ENCODE measurements at places on chromosomes 12 and 14.

DNA sequence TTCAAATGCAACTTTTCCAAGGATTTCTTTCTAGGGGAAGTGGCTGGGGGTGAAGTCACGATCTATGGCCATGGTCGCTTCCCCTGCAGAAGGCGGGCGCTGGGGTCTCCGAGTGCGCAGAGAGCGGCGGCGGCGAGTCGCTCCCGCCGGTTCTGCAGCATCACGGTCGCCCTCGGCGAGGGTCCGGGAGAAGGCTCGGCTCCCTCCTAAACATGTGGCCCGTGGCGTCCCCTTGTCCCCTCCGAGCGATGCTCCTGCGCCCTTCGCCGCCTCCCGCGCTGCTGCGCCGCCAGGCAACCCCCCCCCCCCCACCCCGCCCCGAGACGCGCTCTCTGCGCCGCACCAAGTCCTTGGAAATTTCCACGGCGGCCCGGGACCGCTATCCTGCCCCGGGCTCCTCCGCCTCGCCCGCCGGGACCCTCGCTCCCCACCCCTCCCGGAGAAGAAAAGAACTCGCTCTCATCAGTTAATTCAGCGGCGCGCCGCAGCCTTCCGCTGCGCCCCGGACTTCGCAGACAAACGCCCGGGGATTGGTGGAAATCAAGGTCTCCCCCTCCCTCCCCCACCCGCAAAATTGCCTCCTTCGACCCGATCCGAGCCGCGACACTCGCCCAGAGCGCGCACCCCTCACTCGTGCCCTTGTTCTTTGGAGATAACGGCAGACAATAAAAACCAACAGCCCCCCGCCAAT lies at the start of gene ST8SIA1:
Gene ST8SIA1, minus strand, starts transcription at position 298 of the 691 bp plus-strand sequence. CDS start 475 bp downstream, outside the sequence.
- H3K27me3 ChIP-seq, result peaks cover 23% of the 10 kb centered on the region
- H3K27ac ChIP-seq, result peak within 1 kb of the TSS; percentile 33
- DNase-seq, result peak; percentile 54
- H3K4me3 ChIP-seq, result peak within 1 kb of the TSS; percentile 87
- peaks cover 14% of the 10 kb centered on the region for H3K4me1 ChIP-seq

- no peak overlapping the region for H3K27ac ChIP-seq
- H3K27me3 ChIP-seq, result peaks cover 42% of the 10 kb centered on the region
- no peaks in the 10 kb centered on the region for H3K36me3 ChIP-seq
- H3K4me1 ChIP-seq, result peaks cover 31% of the 10 kb centered on the region
- peak; percentile 48 for DNase-seq
Observed at GRCh38 chr12:48969833-48970701, 1.5 kb downstream of the WNT10B start.

- DNase-seq, result no peak
- peaks cover 4% of the 10 kb centered on the region for H3K27me3 ChIP-seq
- no peak overlapping the region for H3K4me3 ChIP-seq
- H3K36me3 ChIP-seq, result no peaks in the 10 kb centered on the region
Observed at GRCh38 chr12:131066886-131067490, 113.3 kb downstream of the ADGRD1 start.

GRCh38 chr12:121240062-121240420 lies 30.1 kb downstream of the P2RX4 start:
- DNase-seq, result no peak
- peak overlapping the region; percentile 32 for H3K4me3 ChIP-seq
- H3K36me3 ChIP-seq, result peaks cover 18% of the 10 kb centered on the region
- H3K4me1 ChIP-seq, result peaks cover 34% of the 10 kb centered on the region
- peak overlapping the region; percentile 66 for H3K27ac ChIP-seq
- no peaks in the 10 kb centered on the region for H3K27me3 ChIP-seq

- H3K27ac ChIP-seq, result no peak overlapping the region
- no peaks in the 10 kb centered on the region for H3K36me3 ChIP-seq
- H3K27me3 ChIP-seq, result no peaks in the 10 kb centered on the region
- no peak for DNase-seq
- no peaks in the 10 kb centered on the region for H3K4me1 ChIP-seq
Observed at GRCh38 chr12:71461787-71462328, 22.3 kb downstream of the LGR5 start.

GRCh38 chr12:93972411-93973208 lies 175.8 kb upstream of the PLXNC1 start:
- H3K27ac ChIP-seq, result no peak overlapping the region
- no peaks in the 10 kb centered on the region for H3K27me3 ChIP-seq
- H3K36me3 ChIP-seq, result no peaks in the 10 kb centered on the region
- no peak for DNase-seq
